ENCODE measurements at places on chromosomes 4 and X.
A peak's percentile ranks its signal among the peaks of the same experiment; 100 is the strongest.

DNA sequence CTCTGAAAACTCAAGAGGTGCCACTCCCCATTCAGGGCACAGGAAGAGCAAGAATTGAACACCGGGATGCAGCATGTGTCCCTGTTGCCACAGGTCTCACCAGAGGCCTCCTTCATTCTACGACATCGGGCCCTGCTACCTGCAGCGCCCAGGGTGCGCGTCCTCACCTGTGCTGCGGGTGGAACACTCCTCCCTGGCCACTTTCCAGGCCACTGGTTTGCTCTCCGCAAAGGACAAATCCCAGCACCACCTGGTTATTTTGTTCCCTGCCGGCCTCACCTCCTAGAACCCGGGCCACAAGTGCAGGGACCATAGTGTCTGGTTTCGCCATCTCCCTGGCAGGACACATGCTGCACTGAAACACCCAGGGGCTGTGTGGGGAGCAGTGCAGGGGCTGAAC is 14.3 kb upstream of the FAM3A start:
- DNase-seq: no peak

DNA sequence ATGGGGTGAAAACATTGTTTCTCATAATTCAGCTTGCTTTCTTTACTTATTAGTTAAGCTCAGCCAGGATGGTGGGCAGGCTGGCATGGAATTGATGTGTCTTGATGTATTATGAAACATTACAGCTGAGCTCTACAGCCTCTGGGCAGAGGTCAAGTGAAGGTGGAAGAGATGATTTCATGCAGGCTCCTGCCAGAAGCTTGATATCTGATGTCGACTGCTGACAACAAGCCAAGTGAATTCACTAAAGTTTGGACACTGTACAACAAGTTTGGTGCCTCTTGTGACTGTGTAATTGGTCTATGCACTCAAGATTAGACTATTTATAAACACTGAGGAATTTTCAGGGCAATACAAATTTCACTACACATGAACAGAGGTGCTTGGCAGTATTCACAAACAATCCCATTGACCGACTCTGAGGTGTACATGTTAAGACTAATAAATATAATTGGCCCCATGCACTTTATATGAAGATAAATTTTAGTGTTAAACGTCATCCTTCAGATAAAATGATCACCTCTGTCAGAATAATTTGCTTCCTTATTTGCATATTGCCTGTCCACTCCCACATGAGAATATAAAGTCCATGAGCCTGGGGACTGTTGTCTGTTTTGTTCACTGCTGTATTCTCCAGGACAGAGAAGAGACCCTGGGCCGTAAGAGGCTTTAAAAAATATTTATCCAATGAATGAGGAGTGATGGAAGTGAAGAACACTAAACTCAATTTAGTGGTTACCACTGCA is 612.2 kb downstream of the IQCM start:
- peak; percentile 52 for DNase-seq

DNA sequence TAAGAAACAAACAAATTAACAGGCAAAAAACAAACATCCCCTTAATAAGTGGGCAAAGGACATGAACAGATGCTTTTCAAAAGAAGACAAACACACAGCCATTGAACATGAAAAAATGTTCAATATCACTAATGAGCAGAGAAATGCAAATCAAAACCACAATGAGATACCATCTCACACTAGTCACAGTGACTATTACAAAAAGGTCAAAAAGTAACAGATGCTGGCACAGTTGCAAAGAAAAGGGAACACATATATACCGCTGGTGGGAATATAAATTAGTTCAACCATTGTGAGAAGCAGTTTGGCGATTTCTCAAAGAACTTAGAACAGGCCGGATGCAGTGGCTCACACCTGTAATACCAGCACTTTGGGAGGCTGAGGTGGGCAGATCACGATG is 146.1 kb upstream of the NEIL3 start:
- no peak for DNase-seq

DNA sequence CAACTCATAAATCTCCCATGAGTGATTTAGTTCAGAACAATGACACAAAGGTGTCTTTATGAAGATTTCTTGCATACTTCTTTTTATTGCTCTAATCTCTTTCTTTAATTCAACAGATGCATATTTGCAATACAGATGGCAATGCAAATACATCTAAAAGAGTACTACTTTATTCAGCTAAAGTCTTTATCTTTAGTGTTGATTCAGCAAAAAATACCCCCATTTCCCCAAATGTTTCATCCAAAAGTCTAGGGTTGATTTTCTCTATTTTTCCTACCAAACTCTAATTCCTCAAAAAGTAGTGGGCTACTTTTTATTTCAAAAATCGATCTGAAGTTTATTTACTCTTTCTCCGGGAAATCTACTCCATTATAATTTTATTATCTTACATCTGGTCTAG is 1055.2 kb downstream of the STIM2 start:
- no peak for DNase-seq

DNA sequence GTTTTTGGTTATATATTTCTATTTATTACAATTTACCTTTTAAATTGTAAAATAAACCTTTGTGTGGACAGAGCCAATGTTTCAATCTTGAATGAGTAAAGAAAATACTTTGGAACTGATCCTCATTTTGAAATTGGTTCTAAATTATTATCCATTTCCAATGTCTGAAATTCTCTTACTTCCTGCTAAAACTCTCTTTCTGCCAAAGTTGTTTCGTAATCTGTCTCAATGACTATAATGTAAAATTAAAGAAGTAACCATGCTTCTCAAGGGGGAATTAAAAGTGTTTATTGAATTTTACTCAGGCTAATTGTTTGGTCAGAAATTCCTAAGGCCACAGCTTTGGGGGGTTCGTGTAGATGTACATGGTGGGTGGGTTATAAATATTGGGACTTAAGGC is 34.8 kb downstream of the YIPF6 start:
- no peak for DNase-seq
